ENCODE measurements at places on chromosomes 16 and 17.

DNA sequence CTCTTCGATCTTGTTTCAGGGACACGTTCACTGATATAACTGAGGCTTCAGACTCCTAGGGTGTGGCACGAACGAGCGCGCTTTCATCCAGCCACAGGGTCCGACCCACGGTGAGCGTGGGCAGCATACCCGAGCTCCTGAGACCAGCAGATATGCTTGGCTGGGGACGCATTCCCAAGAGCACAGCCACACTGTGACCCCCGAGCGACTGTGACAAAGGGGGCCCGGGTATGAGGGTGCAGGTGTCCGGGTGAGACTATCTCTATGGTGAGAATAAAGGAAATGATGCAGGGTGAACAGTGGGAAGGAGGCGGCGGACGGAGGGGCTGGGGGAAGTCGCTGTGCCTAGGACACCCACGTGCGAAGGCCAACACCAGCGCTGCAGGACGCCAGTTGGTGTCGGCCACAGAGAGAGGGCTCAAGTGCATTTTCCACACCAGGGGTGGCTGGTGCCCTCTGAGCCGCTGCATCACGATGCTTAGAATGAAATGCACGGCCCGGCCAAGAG lies 17.6 kb downstream of the RPH3AL start:
- DNase-seq = no peak

GRCh38 chr16:78611318-78611717 lies 511.9 kb downstream of the WWOX start:
- no peak for DNase-seq

DNA sequence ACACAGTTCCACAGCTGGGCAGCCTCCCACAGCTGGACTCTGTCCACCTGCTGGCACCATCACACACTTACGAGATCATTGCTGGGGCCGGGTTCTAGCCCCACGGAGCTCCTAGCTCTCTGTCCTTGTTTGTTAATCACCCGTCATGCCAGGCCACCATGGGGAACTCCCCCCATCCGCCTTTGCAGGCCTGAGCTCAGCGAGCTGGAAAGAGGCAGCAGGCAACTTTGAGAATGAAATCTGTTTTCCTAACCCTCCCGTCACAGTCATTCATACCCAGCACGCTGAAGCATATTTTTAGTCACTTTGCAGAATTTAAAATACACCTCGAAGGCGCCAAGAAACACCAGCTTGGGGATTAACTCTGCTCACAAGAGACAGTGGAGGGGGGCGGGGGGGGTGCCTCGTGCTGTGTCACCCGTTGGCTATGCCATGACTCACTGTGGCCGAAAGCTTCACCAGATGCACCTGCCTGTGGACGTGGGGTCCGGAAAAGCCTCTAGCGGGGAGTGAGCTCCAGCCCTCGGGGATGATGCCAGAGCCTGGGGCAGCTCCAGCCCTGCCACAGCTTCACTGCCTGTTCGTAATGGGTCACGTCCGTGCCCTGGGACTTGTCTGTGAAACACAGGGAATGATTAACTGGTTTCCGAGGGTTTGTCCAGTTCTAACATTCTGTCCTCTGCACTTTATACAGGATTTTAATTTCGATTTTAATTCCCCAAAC lies 1.4 kb upstream of the SPNS2 start:
- DNase-seq = no peak

DNA sequence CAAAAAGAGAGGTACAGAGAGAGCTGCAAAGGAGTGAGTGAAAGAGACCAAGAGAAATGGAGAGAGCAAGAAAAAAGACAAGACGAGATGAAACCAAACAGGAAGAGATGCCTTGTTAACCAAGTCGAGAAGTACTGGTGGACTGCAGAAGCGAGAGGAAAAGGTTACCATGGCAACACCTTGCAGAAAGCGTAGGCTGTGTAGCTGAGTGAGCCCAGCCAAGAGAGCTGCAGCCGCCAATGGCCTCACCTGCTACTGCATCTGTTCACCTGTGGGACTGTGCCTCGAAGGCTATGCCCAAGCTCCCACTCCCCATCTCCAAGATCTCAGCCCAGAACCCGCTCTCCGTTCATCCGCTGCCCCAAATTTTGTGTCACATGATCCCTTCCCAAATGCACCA lies 161.3 kb downstream of the SLC39A11 start:
- no peak for DNase-seq

- DNase-seq = no peak
Observed at GRCh38 chr16:65867276-65867960, 499.1 kb upstream of the CDH5 start.

- DNase-seq = no peak
Observed at GRCh38 chr16:46747777-46748651, at the start of gene MYLK3. MYLK3 (minus strand) TSS chr16:46748344; CDS start chr16:46748193, 151 bp downstream.

GRCh38 chr17:48592057-48592514 lies 1.5 kb downstream of the HOXB5 start:
- no peak for DNase-seq

GRCh38 chr17:39365242-39365641 lies 36.2 kb downstream of the FBXL20 start:
- DNase-seq = no peak

- DNase-seq = no peak
Observed at GRCh38 chr17:43645765-43646481, 15.8 kb downstream of the MEOX1 start.

- no peak for DNase-seq
Observed at GRCh38 chr16:24973809-24974461, 41.2 kb downstream of the ARHGAP17 start.

GRCh38 chr16:63938661-63939060 lies 1183.2 kb downstream of the CDH11 start:
- no peak for DNase-seq

DNA sequence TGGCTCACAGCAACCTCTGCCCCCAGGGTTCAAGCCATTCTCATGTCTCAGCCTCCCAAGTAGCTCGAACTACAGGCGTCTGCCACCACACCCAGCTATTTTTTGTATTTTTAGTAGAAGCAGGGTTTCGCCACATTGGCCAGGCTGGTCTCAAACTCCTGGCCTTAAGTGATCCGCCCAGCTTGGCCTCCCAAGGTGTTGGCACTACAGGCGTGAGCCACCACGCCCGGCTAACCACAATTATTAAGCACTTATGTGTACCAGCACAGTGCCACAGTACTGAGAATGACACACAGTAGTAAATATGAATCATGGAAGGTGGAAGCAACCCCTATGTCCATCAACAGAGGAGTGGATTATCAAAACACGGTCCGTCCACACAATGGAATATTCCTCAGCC lies 49.8 kb downstream of the COTL1 start:
- no peak for DNase-seq

DNA sequence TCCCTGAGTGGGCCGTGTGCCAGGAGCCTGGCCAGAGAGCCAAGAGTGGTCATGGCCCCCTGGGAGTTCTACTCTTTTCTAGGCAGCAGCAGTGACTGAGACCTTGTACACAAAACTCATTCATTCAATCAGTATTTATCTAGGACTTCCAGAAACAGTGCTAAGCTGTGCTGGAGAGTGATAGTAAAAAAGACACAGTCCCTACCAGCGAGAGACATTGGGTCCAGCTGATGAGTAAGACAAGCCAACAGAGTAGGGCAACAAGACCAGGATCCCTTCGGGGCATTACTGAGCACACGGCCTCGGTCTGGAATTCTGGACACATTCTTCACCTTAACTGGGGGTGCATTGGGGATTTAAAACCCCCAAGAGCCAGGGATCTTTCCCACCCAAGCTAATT lies 20.2 kb downstream of the CBX4 start:
- no peak for DNase-seq

GRCh38 chr17:67160791-67161190 lies 84.2 kb downstream of the HELZ start:
- no peak for DNase-seq

- DNase-seq = no peak
Observed at GRCh38 chr17:39104046-39104445, 47.4 kb downstream of the PLXDC1 start.
